ENCODE measurements at places on chromosomes 6 and 20.

DNA sequence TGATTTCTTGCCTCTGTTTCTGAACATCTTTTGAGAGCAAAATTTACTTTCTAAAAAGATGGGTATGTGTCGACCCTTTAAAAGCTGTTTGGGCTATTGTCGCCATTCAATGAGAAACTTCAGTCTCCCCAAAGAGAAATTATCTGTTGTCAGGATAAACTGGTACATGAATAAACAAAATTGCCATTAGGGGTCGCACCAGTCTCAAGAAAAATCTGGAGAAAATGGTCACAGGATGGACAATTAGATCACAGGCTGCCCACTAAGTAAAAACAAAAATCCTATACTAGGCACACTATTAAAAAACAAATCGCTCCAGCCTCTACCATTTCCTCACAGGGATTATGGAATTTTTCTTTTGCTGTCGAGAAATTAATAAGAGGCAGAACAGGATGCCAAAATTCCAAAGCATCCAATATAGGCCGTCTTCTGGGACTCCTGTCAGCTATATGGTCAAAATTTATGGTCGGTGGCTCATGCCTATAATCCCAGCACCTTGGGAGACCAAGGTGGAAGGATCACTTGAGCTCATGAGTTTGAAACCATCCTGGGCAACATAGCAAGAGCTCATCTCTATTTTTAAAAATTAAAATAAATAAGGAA is 5.5 kb upstream of the HLA-E start:
- no peak for DNase-seq

GRCh38 chr6:160063771-160064413 is 57.7 kb upstream of the SLC22A1 start:
- DNase-seq = no peak

DNA sequence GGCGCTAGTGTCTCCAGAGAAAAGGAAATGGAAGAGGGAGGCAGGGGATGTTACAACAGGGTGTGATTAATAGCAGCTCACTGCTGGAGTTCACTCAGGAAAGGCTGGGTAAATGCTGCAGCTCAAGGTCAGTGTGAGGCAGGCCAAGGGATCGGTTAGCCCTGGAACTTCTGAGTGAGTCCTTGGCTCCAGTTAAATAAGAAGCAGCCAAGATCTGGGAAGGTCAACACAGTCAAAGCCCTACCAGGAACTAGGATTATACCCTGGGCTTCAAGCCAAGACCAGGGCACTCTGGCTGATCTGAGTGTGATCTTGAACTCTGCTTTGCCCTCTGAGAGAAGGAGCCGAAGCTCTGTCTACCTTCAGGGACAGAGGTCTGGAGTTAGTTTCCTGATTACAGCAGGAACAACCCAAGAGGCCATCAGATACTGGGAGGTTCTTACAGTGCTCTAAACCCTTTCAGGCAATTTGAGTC is 44.3 kb downstream of the TPD52L1 start:
- no peak for DNase-seq

- DNase-seq = peak; percentile 26
Measured at GRCh38 chr6:107114926-107115694, at the start of gene BEND3. TSS of gene BEND3 (minus strand) at chr6:107115515. CDS start at chr6:107099285, 16,230 bp downstream.

Data from stimulated activated CD4-positive, alpha-beta T cell treated with anti-CD3 and anti-CD28 coated beads, Interleukin-4, amount 100 ng/mL, for 48 hours (primary cell).